ENCODE measurements at places on chromosomes 1 and 21.

DNA sequence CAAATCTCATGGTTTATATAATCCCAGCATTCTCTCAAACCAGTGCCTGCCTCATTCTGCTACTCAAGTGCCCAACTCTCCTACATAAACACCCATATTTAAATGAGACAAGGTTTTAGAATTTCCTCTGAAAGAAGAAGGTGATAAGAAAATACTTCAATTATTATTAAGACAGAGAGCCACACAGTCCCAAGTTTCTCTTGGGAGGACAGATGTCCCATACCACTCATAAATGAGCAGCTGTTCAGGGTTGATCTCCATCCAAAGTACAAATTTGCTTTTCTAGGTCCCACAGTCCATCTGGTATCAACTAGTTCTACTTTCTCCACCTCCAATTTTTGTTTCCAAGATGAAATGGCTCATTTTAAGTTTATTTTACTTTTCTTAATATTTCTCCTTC is 11.3 kb downstream of the DCAF8 start:
- DNase-seq = no peak

DNA sequence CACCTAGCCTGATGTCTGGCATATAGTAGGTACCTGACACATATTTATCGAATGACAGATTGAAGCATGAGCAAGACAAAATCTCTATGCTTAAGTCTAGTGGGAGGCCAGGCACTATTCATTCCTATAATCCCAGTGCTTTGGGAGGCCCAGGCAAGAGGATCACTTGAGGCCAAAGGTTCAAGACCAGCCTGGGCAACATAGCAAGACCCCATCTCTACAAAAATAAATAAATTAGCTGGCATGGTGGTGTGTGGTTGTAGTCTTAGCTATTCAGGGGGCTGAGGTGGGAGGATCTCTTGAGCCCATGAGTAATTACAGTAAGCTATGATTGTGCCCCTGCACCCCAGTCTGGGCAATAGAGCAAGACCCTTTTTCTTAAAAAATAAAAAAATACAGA is 23.2 kb upstream of the TUT4 start:
- DNase-seq = no peak

DNA sequence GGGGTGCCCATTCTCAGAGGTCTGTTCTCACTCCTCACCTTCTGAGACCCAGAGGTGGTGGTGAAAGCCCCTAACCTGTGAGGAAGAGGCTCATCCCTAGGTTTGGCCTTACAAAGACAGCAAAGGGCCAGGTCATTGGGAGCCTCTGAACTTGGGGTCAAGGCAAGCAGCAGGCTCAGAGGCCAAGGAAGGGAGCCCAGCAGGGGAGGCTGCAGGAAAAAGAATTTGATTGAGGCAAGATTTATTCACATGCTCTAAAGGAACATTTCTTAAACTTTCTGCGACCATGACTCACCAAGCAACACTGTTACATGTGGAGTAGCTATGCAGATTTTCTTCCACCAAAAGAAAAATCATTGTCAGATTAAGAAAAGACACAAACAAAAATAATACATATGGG is 132.5 kb upstream of the SYT6 start:
- no peak for DNase-seq

DNA sequence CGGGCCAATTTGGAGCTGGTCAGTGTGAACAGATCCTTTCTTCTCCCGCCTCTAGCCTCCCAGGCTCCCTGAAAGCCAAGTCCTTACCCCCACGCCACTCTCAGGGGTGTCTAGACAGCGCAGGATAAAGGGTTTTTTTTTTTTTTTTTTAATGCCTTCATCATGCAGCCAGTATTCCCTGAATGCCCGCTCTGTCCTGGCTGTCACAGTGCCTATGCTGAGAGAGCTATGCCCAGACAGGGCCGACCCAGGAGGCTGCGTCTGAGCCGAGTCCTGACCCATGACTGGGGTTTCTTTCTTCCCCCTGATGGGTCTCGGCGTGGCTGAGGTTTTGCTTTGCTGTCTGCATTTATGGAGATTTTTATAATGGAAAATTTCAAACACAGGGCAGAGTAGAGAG is 18.3 kb downstream of the SPSB1 start:
- DNase-seq = no peak

DNA sequence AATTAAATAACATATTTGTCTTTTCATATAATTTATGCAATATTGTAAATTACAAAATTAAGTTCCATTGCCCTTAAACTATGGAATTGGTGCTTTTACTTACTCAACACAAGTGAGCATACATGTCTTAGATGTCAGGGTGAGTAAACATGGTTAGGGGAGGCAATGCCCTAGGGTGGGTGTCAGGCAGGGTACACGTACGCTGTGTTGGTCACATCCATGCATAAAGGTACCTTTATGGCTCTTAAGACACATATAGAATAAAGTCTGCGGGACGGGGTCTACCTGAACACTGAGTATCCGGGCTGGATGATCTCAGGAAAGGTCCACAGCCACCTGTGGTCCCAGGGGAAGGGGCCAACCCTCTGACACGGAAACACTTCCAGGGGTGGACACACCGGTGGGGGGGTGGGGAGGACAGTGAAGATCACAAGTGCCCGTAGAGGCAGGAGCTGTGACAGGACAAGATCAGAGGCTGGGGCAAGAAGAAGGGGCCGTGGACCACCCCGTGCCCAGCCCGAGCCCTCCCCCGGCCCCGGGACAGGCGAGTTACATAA is 720 bp downstream of the LIN9 start:
- no peak for DNase-seq

DNA sequence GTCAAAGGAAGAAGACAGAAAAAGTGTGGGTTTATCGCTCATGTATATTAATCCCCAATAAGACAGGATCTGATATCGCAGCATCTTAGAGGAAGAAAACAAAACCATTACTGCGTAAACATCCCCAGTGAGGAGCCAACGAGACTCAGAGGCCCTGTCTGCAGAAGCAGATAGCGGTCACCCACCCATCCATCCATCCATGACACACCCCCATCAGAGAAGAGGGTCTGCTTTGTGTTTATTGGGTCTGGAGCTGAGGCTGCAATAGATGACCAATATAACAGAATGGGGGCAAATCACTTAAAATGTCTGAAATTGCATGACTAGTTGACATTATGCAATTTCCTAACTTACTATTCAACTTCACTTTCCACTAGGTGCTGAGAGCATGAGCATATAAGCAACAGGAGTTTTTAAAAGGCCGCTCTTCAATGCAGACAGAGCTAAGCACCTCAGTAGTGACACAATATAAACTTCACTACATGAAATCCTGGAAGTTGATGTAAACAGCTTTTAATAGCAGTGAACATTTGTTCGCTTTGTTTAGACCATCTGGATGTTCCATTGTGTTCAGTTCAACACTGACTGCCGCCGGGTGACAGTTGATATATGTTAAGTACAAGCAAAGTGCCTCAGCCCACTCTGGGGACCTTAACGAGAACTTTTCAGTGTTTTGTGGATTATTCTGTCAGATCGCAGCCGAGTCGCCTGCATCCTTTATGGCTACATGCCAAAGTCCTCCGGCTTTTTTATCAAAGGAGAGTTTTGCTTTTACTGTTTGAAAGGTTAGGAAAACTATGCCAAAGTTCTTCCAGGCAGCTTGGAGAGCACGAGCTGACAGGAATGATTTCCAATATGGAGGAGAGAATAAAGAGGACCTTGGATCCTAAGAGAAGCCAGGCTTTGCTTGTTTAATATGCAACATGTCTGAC is 167.5 kb downstream of the ZNF281 start:
- DNase-seq = no peak

GRCh38 chr1:12404918-12405317 is 175.1 kb downstream of the VPS13D start:
- DNase-seq = no peak

- no peak for DNase-seq
These were observed 5.2 kb upstream of the PLA2G2D start for GRCh38 chr1:20124456-20125057.
